ENCODE measurements at places on chromosomes 11 and 22.
A peak's percentile ranks its signal among the peaks of the same experiment; 100 is the strongest.

DNA sequence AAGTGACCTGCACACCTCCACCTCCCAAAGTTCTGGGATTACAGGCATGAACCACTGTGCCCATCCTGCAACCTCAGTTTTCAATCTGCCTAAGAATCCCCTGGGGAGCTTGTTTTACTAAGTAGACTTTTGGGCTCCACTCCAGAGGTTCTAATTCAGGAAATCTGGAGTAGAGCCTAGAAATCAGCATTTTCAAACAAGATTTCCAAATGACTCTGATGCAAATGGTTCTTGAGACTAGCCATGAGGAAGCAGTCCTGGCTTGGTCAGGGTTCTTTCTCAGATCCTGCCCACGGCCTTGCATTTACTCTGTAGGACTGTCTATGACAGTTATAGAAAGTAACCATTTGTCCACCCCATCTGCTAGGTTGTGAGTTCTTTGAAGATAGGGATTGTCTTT, 1.6 kb upstream of the KCNE3 start:
- DNase-seq: no peak

- peak; percentile 62 for DNase-seq
Measured at GRCh38 chr11:34633990-34634693, 13.2 kb downstream of the EHF start.

- no peak for DNase-seq
Measured at GRCh38 chr11:84800755-84801346, 826.3 kb downstream of the DLG2 start.

DNA sequence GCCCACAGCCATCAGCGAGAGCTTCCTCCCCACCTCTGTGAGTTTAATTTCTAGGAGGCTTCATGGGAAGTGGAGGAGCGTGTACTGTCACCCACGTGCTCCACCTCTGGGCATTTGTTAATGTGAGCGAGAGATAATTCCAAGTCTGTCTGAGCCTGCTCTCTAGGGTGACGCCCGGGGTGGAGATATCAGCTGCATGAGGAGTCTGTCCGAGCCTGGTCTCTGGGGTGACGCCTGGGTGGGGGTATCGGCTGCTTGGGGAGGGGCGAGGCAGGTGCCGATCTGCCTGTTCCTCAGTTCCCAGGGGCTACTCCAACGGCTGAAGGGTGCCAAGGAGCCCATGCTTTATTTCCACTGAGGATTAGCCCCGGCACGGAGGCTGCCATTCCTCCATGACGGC, 735.0 kb downstream of the BRD1 start:
- DNase-seq: peak; percentile 15

GRCh38 chr22:42258126-42258525, 12.3 kb downstream of the TCF20 start:
- no peak for DNase-seq

DNA sequence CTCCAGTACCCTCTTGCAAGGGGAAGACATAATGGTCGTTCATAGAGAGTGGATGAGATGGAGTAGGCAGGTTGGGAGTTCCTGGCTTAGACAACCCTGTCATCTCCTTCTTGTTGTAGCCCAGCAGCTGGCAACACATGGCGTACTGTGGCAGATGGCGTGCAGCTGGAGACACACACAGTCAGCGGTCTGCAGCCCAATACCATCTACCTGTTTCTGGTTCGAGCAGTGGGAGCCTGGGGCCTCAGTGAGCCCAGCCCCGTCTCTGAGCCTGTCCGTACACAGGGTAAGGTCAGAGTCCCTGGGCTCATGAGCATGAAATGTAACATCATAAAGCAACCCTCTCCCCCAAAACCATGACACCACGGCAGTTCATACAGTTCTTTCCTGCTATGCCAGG, 8.7 kb downstream of the ROBO3 start:
- no peak for DNase-seq

DNA sequence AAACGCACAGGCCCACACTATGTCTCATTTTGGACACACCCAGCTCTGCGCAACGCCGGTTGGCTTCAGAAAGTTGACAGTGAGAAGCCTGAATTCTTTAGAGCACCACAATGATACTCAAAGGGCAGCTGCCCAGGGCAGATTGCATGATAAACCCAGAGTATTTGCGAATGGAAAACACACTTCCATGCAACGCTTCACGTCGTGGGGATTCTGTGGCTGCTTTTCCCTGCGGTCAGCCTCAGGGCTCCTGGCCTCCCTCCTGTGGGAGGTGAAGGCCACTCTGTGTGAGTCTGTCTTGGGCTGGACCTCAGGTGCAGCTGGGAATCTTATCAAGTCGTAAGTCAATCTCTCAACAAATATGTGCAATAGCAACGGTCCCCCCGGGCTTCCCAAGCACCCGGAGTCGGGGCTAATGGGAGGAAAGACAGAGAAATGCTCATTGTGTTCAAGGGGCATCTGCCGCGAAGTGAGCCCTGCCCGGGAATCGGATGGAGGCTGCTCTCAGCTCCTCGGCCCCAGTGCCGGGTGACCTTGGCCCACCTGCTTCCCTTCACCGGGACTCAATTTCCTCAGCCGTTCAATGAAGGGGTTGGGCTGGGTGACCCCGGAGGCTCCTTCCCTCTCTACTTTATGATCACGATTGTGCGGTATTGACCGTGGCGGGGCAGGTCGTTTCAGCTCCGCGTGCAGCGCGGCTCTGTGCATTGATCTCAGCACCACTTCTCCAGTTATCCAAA, 623.6 kb downstream of the BRD1 start:
- no peak for DNase-seq

GRCh38 chr11:2595204-2595603, 104.6 kb downstream of the KCNQ1OT1 start:
- DNase-seq: no peak

- DNase-seq: peak; percentile 85
Measured at GRCh38 chr11:33065445-33066178, 26.2 kb downstream of the TCP11L1 start.

GRCh38 chr11:71131861-71132260, 120.5 kb downstream of the SHANK2 start:
- no peak for DNase-seq

- DNase-seq: peak; percentile 9
Measured at GRCh38 chr22:27775758-27776649, 25.6 kb downstream of the MN1 start.

- DNase-seq: no peak
Measured at GRCh38 chr11:47711816-47712215, 3.4 kb downstream of the AGBL2 start.

DNA sequence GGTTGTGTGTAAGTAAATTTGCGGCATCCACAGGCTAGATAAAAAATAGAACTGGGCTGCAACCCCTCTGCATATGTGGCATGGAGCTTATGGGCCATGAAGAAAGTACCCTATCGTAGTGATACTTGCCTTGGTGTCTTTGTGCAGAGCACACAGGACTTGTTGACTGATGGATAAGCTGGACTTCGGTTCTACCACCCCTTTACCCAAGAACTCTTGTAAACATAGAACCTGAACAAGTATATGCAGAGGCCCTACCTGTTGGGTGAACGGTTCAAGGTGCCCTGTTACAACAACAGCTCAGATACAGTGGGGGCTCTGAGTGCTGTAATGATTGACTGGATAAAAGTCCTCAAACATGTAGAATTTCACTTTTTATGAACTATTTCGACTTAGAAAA, 3.0 kb upstream of the LGR4 start:
- DNase-seq: no peak

- peak; percentile 92 for DNase-seq
Measured at GRCh38 chr22:37745548-37746365, 48.9 kb downstream of the TRIOBP start.

GRCh38 chr11:66330931-66331330, 5.3 kb downstream of the RIN1 start:
- no peak for DNase-seq

DNA sequence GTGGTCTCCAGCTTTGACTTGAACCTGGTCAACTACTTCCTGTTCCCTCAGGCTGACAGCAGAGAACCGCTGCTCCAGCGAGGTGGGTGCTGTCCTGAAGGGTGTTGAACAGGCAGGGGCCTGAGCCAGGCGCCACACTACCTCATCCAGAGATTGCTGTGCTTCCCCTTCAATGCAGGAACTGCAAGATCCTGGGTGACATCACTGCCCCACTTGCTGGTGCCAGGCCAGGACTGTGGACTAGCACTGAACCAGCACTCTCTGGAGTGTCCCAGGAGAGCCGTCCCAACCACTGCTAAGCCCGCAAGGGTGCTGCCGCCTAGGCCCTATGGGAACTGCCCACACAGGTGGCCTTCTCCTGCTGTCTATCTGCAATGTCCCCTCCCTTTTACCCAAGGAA, 51.7 kb downstream of the GAB4 start:
- no peak for DNase-seq

DNA sequence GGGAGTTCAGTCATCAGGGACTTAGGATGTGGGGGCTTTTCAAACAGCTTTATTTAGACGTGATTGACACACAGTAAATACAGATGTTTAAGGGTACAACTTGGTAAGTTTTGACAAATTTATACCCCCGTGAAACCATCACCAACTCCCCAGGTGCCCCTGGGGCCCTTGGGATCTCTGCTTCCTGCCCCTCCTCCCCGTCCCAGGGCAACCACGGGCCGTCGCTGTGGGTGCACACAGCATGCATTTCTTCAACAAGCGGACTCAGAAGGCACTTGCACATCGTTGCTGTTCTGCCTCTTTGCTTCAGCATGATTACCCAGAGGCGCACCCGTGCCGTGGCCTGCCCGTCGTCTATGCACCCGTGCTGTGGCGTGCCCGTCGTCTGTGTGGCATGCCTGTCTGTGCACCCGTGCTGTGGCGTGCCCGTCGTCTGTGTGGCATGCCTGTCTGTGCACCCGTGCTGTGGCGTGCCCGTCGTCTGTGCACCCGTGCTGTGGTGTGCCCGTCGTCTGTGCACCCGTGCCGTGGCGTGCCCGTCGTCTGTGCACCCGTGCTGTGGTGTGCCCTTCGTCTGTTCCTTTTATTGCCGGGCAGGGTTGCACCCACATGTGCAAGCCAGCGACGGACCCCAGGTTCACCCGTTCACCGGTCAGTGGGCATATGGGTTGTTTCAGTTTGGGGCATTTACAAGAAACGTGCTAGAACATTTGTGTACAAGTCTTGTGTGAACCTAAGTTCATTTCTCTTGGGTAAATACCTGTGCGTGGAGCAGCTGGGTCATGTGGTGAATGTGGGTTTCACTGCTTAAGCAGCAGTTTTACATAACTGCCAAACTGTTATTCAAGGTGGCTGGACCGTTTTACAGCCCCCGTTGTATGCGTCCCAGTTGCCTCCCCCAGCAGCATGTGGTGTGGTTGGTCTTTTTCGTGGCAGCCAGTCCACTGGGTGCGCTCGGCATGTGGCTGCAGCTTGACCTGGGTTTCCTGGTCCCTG, 8.3 kb downstream of the CD81 start:
- DNase-seq: no peak

GRCh38 chr11:10392095-10393079, 62.7 kb upstream of the AMPD3 start:
- DNase-seq: no peak

- no peak for DNase-seq
Measured at GRCh38 chr11:116548256-116548655, 224.5 kb downstream of the BUD13 start.

DNA sequence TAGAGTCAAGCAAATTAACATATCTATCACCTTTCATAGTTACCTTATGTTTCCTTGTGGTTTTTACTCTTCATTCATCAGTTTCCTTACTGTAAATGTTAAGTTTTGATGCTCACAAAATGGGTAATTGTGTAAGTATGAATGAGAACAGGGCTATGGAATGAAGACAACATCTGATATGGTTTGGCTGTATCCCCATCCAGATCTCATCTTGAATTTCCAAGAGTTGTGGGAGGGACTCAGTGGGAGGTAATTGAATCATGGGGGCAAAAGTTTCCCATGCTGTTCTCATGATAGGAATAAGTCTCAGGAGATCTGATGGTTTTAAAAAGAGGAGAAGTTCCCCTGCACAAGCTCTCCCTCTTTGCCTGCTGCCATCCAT, 107.6 kb downstream of the CCDC34 start:
- DNase-seq: no peak

- no peak for DNase-seq
Measured at GRCh38 chr11:1404461-1405185, 14.9 kb downstream of the BRSK2 start.

GRCh38 chr11:117251506-117251905, 19.0 kb downstream of the RNF214 start:
- DNase-seq: no peak

- no peak for DNase-seq
Measured at GRCh38 chr11:87473174-87473573, 435.4 kb downstream of the TMEM135 start.

- no peak for DNase-seq
Measured at GRCh38 chr11:84247926-84248325, 961.8 kb upstream of the CCDC90B start.

DNA sequence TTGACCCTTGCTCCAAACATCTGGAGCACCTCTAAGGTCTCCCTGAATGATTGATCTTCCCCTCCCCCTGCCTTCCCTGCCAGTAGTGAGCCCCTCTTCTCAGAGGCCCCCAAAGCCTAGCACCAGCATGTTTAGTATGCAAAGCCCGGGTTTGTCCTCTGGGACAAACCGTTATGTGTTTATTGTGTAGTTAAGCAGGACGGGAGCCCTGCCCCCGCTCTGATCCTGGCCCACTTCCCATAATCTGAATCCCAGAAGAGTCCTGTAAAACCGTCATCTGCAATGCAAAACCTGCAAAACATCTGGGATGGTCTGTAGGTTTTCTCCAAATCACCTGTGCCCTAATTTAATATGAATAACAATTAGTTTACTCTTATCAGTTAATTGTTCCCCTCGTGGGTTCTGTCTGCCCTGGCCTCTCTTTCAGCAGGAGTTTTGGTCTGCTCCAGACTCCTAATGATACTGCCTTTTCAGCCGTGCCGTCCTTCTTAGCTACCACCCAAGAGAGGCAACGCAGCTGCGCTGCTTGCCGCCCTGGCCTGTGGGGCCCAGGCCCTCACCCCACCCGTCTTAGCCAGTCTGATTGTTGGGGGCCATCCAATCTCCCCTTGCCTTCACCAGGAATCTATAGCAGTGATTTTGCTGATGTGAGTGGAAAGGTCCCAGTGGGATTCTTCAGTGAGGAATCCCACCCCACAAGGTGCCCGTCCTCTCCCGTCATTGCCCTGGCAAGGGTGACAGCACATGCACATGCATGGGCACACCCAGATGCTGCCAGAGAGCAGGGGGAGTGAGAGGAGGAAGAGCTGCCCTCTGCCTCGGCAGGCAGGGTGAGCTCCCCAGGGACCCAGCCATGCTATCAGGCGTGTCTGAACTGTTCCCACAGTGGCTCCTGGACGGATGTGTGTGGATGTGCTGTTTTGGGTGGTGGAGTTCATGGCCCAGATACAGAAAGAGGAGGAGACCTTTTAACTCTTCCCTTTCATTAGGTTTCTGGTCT, 3.0 kb upstream of the B3GAT1 start:
- no peak for DNase-seq

- DNase-seq: peak; percentile 31
Measured at GRCh38 chr11:35006389-35007128, 90.1 kb downstream of the PDHX start.

- peak; percentile 30 for DNase-seq
Measured at GRCh38 chr11:129951201-129951865, 51.3 kb downstream of the PRDM10 start.

GRCh38 chr11:73236854-73237253, 18.8 kb downstream of the P2RY2 start:
- DNase-seq: peak; percentile 80

- DNase-seq: no peak
Measured at GRCh38 chr11:9714272-9714940, 50.5 kb downstream of the SWAP70 start.
